ENCODE measurements at places on chromosomes 7 and 10. TPM values are rescaled to one million over a fixed set of nuclear protein-coding genes. Genes with fewer than 3 reads are reported as not detected.

Gene CLEC5A
- not detected for total RNA-seq

DNA sequence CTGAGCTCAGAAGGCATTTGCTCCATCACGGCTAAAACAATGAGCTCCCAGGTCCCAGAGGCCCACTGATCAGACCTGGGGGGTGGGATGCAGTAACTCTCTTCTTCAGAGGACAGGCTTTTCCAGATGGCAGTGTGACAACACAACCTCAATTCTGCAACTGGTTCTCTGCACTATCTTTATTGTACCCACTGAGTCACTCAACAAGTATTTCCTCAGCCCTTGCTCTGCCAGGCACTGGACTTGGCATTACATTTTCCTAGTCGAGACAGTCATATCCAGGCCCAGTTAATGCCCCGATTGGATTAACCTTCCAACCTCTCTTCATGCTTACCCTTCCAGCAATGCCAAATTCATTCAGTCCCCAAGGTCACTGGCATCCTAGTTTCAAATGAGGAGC lies 72.6 kb downstream of the JAZF1 start:
- DNase-seq: peak; percentile 26

- DNase-seq: peak; percentile 75
Observed at GRCh38 chr10:94005050-94005449, 11.3 kb downstream of the PLCE1 start.

- peak; percentile 48 for DNase-seq
Observed at GRCh38 chr7:157150882-157151281, 12.2 kb downstream of the UBE3C start.

DNA sequence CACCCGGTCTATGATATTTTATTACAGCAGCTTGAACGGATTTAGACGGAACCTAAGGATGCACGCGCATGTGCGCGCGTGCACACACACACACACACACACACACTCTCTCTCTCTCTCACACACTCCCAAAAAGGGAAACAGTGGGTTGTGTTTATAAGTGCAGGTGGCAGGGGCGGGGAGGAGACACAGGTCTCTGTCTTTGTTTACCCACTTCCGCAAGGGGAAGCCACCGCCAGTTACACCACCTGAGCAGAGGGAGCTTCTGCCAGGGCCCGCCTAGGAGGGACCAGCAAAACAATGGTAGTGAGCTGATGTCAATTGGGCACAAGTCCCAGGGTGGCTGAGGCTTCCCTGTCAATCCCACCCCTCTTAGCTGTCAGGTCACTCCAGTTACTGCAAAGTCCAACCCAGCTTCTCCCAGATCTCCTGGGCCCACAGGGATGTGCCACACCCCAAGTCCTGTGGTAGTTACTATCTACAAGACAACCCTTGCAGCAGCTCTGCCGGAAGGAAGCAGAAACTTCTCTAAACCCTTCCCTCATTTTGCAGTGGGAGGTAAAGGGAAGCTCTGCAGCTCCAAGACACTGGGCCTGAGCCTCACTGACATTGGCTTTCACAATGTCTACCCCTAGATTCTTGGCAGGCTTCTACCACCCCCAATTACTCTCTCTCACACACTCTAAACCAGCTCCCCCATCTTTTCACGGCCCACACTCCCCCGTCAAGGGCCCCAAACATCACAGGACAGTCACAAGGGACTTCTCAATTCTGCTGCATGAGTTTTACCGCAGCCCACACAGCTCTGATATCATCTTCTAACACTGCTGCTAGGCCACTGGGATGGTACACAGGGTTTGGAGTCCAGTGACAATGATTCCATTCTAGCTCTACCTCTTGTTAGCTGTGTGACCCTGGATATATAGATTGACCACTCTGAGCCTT lies 17.6 kb downstream of the ANXA11 start:
- no peak for DNase-seq

Gene SDK1
- total RNA-seq: 4.2 TPM

GRCh38 chr7:150850273-150850672 lies 2.0 kb upstream of the AOC1 start:
- no peak for DNase-seq

Gene BMI1
- 30.8 TPM for total RNA-seq

GRCh38 chr7:1103789-1104515 lies 16.0 kb downstream of the GPER1 start:
- no peak for DNase-seq

DNA sequence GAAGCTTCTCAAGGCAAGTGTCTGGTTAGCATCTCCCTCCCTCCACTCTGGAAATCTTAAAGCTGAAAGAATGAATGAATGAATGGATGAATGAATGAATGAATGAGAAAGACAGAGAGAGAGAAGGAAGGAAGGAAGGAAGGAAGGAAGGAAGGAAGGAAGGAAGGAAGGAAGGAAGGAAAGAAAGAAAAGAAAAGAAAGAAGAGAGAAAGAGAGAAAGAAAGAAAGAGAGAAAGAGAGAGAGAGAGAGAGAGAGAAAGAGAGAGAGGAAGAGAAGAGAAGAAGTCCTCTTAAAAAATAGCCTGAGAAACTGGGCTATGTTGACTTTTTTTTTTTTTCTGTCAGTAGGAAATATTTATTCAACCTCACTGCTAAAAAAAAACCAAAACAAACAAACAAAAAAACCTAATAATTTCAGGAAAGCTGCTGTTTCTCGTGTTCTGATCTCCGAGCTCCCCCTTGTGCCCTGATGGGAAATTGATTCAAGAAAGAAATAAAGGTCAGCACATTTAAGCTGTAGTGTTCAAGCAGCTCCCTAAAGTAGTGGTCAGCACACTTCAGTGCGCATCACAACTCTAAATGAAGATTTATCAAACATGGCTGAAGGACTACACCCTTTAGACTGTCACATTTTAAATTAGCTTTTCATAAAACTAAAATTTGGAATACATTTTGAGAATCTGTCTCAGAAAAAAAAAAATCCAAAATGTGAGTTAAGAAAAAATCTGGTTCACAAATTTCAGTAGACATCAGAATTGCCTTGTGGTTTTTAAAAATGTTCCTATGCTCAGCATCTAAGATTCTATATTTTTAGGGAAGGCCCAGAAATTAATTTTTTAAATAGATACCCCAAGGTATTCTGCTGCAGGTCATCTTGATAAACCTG lies 154.3 kb downstream of the ELAPOR2 start:
- DNase-seq: no peak

Gene AKR1C2
- total RNA-seq: not detected

GRCh38 chr10:132452216-132452650 lies 55.2 kb downstream of the PWWP2B start:
- no peak for DNase-seq

- DNase-seq: no peak
Observed at GRCh38 chr10:130455111-130455695, 319.0 kb downstream of the GLRX3 start.

DNA sequence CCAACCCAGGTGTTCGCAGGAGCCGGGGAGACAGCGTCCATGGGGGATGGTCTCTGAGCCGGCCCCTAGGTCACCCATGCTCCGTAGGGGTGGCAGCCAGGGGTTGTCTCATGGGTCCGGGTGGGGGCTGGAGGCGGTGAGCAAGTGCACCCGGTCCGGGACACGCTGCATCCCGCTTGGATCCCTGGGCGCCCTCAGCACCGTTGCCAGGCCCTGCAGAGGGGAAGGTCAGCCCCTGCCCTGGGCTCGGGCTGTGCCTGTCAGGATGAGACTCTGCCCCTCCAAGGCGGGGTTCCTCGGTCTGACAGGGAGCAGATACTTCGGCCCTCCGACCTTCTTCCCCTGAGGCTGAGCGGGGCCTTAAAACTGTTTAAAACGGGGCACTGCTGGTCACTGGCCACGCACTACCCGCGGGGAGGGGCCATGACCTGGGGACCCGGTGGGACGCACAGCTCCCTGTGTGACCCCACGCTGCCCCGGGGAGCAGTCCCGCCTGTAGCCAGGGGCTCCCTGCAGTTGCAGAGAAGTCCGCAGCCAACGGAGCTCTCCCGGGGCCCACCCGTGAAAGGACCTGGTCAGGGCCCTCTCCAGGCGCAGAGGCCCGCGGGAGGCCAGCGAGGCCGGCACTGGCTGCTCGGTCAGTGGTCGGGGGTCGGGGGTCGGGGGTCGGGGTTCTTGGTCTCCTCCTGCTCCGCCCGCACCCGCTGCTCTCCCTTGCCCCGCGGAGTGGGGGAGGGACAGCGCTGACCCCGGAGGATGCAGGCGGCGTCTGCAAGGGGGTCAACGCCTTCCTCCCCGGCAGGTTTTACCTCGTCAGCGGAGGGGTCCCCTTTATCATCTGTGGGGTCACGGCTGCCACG lies 33.4 kb upstream of the KNDC1 start:
- no peak for DNase-seq

Gene WDFY4
- 0.25 TPM for total RNA-seq

- DNase-seq: no peak
Observed at GRCh38 chr7:34184466-34184865, 279.1 kb downstream of the BMPER start.

Measured in astrocyte (in vitro differentiated cells and primary cell).